ENCODE measurements at places on chromosomes 1 and 21. TPM values are rescaled to one million over a fixed set of nuclear protein-coding genes. Genes with fewer than 3 reads are reported as not detected.

- no peak for DNase-seq
Observed at GRCh38 chr1:89603651-89604413, 29.1 kb upstream of the LRRC8C start.

- no peak for DNase-seq
Observed at GRCh38 chr1:202288177-202288576, 53.6 kb downstream of the UBE2T start.

DNA sequence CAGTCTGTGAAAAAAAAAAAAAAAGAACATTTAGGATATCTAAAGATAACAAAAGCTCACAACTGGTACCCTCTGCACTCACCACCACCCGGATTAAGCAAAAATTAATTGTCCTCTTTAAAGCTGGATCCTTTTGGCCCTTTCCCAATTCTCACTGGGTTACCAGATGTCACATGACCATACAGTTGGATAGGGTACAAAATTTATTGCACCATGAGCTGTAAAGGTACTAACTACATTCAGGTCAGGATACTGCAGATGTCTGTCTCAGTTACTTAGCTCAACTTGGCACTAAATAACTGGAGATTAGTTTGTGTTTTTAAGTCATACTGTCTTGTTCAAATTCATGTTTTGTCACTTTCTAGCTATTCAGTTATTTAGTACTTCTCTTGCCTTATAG lies 96.3 kb downstream of the GPATCH2 start:
- no peak for DNase-seq

- DNase-seq: no peak
Observed at GRCh38 chr1:115246526-115246925, 91.5 kb downstream of the NGF start.

DNA sequence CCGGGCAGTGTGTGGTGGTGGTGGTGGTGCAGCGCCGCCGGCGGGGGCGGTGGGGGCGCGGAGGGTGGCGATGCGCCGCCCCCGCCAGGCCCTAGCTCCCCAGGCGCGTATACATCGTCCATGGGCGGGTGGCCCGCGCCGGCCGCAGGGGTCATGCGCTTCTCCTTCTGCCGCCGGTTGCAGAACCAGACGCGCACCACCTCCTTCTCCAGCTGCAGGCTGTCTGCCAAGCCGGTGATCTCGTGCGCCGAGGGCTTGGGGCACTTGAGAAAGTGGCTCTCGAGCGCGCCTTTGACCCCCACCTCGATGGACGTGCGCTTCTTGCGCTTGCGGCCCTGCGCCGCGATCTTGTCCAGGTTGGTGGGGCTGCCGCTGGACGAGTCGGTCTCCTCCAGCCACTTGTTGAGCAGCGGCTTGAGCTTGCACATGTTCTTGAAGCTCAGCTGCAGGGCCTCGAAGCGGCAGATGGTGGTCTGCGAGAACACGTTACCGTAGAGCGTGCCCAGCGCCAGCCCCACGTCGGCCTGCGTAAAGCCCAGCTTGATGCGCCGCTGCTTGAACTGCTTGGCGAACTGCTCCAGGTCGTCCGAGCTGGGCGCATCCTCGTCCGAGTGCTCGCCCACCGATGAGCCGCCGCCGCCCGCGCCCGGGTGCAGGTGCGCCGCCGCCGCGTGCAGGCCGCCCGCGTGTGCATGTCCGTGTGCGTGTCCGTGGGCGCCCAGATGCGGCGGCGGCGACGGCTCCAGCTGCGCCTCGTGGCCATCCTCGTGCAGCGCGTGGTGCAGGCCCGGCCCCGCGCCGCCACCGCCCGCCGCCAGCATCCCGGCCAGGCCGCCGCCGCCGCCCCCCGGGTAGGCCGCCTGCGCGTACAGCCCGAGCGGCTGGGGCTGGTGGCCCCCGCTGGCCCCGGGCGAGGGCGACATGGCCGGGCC lies 926 bp downstream of the POU3F1 start:
- peak; percentile 70 for DNase-seq

GRCh38 chr1:193763266-193763665 lies 576.9 kb upstream of the B3GALT2 start:
- DNase-seq: no peak

DNA sequence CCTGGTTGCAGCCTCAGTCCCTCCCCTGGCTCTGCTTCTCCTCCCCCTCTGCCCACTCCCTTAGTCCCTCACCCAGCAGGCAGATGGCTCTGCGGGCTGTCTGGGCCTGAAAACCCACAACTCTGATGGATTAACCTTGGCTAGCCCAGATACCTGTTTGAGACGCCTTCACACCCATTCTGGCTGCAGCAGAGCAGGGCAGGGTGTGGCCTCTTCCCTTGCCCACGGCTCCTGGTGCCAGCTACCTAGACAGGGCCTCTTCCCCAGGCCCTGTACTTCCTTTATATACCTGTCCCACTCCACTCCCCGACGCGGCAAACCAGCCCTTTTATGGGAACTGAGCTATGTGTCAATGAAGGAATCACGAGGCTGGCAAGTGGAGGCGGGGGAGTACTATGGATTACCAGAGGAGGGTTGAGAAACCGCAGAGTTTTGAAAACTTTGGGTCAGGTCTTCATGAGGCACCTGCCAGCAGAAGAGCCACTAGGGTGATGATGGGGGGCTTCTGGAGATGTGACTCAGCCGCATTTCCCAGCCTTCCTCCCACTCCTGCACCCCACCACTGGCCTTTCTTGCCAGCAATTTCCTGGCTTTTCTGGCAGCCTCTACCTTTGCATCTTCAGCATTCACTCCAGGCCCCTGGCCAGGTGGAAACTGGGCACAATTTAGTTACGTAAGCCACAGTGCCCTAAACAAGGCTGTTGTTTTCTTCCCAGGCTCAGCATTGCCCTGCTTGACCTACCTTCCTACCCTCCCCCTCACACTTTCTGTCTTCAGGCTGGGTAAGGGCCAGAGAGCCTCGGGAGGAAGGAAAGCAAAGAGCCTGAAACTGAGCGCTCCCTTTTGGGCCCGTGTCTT lies at the start of gene CHI3L1:
CHI3L1 (minus strand) TSS at position 259 of the 858 bp plus-strand sequence; CDS start at position 178, 81 bp downstream.
- peak; percentile 44 for DNase-seq

GRCh38 chr1:199815947-199816346 lies 211.6 kb upstream of the NR5A2 start:
- DNase-seq: no peak

Gene PTP4A2
- total RNA-seq: 260 TPM

GRCh38 chr1:83053446-83053845 lies 945.5 kb downstream of the TTLL7 start:
- DNase-seq: no peak

GRCh38 chr1:51306950-51307349 lies 23.4 kb downstream of the TTC39A start:
- DNase-seq: no peak

Gene FCRL2
- total RNA-seq: not detected

Gene ZNF683
- total RNA-seq: not detected

DNA sequence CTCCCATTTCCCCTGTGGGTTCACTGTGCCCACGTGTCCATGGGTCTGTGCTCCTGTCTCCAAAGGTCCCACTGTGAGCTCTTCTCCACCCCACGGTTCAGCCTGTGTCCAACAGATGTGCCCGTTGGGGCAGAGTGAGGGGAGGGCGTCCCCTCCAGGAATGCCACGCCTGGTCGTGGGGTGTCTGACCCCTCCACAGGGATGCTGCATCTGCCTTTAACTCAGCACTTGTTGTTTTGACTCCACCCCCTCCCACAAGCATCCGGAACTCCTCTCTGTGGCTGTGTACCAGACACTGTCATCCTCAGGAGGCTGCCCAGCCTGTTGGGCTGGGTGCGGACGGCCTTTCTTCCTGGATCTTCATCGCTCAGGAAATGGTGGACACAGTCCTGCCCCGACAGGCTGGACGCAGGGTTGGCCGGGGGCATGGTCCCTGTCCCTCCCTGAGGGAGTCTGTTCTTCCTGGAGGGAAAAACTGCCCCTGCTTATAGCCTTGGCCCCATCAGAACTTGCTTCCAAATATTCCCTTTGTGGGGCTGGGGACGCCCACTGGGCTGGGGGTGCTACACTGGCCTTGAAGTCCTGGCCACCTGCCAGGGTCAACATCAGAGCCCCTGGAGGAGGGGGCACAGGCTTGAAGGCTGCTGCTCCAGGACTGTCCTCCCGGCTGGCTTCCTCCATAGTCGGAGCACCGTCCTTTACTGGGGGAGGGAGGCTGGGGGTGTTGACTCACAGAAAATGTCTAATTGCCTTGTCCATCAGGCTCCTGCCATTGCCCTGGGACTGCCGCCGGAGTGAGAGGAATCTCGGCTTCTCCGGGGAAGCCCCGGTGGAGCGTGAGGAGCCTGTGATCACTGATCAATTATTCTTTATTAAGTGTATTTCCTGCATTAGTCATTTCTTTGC lies 182.0 kb upstream of the C1orf174 start:
- no peak for DNase-seq

- no peak for DNase-seq
Observed at GRCh38 chr1:11862890-11863289, 4.1 kb upstream of the NPPB start.

Gene ST7L
- total RNA-seq: 30.0 TPM

- peak; percentile 9 for DNase-seq
Observed at GRCh38 chr1:195096051-195096521, 1512.2 kb downstream of the KCNT2 start.

Gene SPRR1A
- total RNA-seq: not detected

GRCh38 chr1:183739741-183740271 lies 65.1 kb upstream of the RGL1 start:
- no peak for DNase-seq

- no peak for DNase-seq
Observed at GRCh38 chr21:31143036-31143435, 104.8 kb upstream of the KRTAP19-8 start.

Gene SPATA46
- total RNA-seq: not detected

DNA sequence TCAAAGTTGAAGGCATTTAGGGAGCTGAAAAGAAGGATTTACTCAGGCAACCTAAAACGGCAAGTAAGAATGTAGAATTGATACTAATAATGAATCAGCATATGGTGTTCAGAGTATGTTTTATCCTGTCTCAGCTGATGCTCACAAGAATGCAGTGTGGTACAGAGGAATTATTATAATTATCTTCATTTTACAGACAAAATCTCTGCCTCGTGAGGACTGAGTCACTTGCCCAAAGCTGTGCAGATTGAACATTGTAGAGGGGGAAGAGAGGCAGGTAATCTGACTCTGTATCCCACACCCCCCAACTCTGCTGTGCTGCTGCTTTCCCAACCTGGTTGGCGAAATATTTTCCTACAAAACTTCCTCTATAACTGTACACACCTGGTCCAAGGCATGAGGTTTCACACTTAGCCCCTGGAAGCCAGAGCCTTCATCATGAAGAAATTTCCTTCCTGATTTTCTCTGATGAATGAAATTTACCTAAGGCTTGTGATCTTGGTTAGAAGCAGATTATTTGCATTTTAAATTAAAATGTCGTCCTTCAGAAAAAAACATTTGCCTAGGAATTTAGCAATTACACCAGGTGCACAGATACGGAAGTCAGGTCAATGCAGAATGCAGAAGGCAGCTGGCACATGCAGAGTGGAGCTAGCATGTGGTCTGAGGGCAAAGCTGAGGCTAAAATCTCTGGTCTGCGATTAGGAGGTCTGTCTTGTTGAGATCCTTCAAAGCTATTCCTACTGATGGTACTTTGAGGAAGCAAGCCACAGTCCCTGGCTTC lies 52.8 kb downstream of the DPT start:
- DNase-seq: no peak

DNA sequence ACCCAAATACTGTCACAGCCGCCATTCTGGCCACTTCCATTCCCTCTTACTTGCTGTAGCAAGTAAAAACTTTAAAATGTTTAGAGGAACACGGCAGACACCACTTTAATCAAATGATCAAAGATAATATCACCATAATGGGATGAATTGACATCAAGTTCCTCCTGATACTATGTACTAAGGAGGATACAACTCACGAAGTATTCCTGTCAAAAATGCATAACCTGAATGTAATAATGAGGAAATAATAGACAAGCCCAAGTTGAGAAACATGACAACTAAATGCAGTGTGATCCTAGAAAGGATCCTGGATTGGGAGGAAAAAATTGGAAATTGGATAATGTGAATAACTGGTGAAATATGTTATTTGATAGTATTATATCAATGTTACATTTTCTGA lies 3.9 kb downstream of the KDF1 start:
- no peak for DNase-seq

GRCh38 chr1:17212487-17213121 lies 7.7 kb downstream of the PADI1 start:
- peak; percentile 39 for DNase-seq

Gene GJA5
- total RNA-seq: 1.7 TPM

DNA sequence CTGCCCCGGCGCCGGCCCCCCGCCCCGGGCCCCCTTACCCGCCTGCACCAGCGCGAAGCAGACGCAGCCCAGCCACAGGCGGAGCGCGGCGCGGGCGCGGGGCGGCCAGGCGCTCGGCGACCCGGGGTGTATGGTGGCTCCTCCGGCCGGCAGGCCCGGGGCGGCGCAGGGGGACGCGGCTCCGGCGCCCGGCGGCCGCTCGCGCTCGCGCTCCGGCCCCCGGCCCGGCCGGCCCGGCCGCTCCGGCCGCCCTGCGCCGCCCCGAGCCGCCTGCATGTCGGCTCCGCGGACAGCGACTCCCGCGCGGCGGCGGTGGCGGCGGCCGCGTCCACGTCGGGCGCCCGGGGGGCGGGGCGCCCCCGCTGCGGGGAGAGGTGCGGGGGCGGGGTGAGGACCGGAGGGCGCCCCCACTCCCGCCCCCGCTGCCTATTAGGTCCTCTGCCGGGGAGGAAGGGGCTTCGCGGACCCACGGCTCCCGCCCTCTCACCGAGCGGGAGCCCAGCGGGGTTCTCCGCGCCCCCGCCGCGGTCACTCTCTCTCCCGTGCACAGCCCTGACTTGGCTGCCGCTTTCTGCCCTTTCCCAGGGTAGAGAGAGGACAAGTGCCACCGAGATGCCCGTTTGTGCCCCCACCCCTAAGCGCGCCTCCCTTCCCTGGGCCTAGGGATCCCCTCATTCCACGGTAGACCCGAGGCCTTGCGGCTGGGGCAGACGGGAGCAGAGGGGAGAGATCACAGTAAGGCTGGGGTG lies at the start of gene FNDC5:
FNDC5 (minus strand) TSS at position 298 of the 749 bp plus-strand sequence.
- DNase-seq: peak; percentile 72

Gene CAMK1G
- 2.8 TPM for total RNA-seq

DNA sequence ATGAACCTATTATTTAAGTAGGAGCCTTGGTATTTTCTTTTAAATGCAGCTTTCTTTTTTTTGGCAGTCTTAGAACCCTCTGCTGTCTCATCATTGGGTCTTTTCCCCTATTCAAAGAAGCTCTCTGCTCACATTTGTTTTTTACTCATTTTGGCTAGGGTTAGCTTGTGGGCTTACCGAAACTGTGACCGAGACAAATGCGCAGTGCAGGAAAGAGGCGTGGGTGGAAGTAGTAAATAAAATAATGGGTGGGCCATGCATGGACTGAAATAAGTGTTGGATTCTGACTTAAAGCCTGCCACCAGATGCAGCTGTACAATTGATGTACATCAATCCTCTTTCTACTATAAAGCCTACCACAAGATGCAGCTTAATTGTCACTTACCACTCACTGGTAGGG lies 14.7 kb downstream of the XPR1 start:
- DNase-seq: no peak

DNA sequence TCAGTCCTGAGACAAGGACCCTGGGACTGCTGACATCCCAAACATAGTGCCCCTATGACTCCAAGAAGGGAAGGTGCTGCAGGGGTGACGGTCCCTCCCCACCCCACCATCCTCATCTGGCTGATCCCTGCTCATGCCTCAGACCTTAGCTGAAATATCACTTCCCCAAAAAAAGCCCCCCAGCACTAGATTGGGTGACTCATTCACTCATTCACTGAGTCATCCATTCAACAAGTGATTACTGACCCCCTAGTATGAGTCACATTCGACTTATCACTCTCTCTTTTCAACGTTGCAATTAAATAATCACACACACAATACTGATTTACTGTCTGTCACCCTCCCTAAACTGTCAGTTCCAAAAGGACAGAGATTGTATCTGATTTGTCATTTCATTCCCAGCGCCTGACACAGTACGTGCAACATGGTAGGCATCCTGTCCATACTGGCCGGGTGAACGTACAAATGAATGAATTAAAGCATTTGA lies 48.6 kb downstream of the HIVEP3 start:
- no peak for DNase-seq

Measured in GM23338 (cell line).